Fibroblast of skin of left quadriceps (primary cell): ENCODE measurements at places on chromosomes 5 and 9.

DNA sequence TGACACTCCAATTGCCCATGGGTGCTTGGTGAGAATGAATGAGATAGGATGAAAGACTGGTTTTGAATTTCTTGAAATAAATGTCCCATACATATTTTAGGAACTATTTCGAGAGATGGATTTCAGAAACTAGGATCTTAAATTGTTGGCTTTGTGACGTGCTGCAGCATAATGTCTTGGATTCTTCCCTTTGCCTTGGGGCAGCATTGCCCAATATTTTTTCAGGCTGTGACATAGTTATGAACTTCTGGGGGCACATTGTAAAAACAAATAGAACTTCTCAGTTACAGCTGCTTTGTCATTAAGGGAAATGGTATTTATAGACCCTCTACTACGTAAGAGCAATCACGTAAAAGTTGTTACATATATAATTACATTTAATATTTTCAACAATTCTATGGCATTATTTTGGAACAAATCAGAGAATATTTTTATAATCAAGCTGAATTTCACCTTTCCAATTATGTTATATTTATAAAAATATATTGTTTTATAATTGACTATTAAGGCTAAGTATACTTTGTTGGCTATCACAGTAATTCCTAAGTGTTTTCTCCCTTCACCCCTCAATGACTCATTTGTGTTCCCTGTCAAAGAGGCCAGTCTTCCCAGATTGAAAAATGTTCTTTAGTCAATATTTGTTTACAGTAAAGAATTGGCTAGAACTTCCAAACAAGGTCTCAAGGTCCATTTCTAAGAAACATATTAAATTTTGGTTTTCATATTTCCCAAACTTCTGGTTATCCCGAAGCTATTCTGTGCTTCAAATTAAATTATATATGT is 1388.3 kb upstream of the ACO1 start:
- no peak for DNase-seq

GRCh38 chr5:138712791-138713190 is 40.4 kb upstream of the CTNNA1 start:
- DNase-seq, result no peak

DNA sequence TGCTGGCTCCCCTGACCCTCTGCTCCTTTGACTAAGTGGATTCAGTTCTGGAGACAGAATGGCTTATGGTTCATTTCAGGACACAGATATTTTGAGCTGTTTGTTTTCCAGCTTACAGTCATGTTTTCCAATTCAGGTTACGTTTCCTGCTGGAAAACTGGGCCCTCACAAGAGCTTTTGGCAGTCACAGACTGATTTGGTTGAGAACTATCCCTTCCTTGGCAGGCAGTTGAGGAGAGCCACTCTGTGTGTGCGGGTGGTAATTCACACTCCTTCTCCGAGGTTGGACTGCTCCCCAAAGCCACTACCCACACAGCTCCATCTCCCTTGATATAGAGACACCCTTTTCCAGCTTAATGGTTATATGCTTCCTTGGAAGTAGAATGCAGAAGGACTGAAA is 534.5 kb downstream of the TMEM38B start:
- no peak for DNase-seq

DNA sequence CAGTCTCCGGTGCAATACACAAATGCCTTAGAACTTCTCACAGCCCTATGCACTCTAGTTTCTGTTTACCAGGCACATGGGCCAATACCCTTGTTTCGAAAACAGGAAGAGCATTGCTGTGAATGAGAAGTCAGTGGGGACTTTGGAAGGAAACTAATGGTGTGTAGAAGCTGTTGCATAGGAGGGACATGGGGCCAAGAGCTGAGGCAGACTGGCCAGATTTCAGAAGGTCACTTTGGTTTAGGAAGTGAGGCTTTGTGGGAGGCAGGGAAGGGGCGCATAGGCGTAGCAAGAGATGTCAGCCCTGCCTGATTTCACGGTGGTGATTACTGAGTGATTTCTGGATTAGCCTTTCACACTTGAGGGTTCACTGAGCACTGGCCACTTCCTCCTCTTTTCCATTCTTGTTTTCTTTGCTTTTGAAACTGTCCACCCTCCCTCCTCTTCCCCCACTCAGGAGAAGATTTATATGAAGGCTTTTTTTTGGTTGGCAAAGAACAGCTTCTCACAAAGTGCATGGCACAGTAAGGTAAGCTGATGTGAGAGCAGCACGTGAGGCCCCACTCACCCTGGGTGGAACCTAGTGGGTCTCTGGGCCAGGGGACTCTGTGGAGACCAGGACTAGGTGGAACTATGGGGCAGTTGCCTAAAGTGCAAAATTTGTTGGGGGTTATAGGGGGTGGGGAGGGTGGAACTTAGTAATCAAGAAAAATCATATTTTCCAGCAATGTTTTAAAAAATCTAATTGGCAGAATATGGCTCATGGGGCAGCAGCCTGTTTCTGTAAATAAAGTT is 6.1 kb upstream of the TMEM252 start:
- DNase-seq, result no peak
